ENCODE measurements at places on chromosomes 3 and 15. TPM values are rescaled to one million over a fixed set of nuclear protein-coding genes. Genes with fewer than 3 reads are reported as not detected.

Gene ZNF774
- total RNA-seq, result 3.3 TPM

Gene DISP2
- total RNA-seq, result 0.63 TPM

Gene CYP19A1
- total RNA-seq, result 0.69 TPM

Gene RASL12
- 54.6 TPM for total RNA-seq

Measured in urinary bladder (tissue), 4 donors.